ENCODE measurements at places on chromosomes 6 and 20. TPM values are rescaled to one million over a fixed set of nuclear protein-coding genes. Genes with fewer than 3 reads are reported as not detected.

GRCh38 chr20:36956674-36957073, 5.2 kb upstream of the SAMHD1 start:
- no peaks in the 10 kb centered on the region for H3K27me3 ChIP-seq
- H3K27ac ChIP-seq, result no peak overlapping the region

DNA sequence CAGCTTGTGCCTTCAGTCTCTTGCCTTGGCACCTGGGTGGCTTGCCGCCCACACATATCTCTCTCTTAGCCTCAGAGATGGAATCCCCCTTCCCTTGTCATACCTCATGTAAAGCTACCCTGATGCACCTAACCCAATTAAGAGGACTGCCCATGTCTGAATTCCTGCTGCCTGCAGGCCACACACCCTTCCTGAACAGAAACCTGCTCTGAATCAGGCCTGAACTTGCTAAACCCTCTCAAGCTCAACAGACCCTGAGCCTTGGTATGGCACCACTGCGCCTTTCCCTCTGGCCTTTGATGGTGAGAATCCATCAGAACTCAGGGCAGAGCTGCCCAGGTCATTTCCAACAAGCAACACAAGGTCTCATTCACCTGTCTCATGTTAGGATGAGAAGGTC, 5.2 kb downstream of the RAET1G start:
- no peak for DNase-seq
- no peak overlapping the region for H3K27ac ChIP-seq
- no peak overlapping the region for H3K4me3 ChIP-seq
- H3K27me3 ChIP-seq, result peaks cover 46% of the 10 kb centered on the region

- H3K27me3 ChIP-seq, result no peaks in the 10 kb centered on the region
- H3K4me3 ChIP-seq, result no peak overlapping the region
- H3K36me3 ChIP-seq, result no peaks in the 10 kb centered on the region
These were observed 16.8 kb downstream of the PHACTR2 start for GRCh38 chr6:143694560-143694959.

The KIFC1 gene
- 1.9 TPM for total RNA-seq

DNA sequence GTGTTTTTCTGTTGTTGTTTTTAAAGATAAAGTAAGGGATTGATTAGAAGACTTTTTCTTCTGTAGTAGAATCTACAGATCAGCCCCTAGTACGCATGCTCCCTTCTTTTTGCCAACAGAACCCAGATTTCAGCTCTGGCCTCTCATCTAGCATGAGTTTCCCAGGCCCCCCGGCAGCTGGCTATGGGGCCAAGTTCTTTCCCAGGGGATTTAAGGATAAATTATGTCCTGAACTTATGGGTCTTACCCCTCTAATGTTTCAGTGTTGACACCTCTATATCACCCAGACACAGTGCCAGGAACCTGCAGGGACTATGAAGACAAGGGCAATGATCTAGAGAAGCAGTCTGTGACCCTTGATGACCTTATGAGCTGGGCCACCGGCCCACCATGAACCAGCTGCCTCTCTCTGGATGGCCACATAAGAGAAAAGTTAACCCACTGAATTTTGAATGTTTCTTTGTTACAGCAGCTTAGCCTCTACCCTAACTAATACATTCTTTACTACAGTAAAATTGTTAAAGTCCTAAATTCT, 150.5 kb downstream of the UNC5CL start:
- DNase-seq, result no peak
- peaks cover 10% of the 10 kb centered on the region for H3K27me3 ChIP-seq
- H3K27ac ChIP-seq, result no peak overlapping the region
- no peaks in the 10 kb centered on the region for H3K4me1 ChIP-seq
- H3K4me3 ChIP-seq, result no peak overlapping the region
- H3K36me3 ChIP-seq, result no peaks in the 10 kb centered on the region

DNA sequence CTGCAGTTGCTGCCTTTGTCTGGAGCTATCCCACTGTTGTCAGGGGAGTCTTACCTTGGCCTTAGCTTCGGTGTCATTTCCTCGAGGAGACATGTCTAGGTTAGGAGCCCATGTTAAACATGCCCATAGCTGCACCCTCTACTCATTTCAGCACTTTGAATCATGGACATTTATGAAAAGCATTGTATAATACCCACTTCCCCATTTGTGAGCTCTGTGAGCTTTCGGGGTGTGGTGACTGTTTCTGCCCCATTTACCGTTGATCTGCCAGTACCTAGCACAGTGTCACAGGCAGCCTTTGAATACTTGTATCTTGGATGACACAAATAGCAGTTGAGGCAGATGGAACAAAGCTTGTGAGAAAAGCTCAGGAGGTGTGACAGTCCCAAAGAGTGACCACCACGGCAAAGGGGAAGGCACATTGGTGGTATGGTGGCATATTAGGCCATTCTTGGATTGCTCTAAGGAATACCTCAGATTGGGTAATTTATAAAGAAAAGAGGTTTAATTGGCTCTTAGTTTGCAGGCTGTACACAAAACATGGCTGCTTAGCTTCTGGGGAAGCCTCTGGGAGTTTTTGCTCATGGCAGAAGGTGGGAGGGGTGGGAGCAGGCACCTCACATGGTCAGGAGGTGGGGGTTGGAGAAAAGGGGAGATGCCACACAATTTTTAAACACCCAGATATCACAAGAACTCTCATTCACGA, 42.0 kb downstream of the JARID2 start:
- peak overlapping the region; percentile 72 for H3K4me3 ChIP-seq
- DNase-seq, result peak; percentile 19
- H3K27me3 ChIP-seq, result no peaks in the 10 kb centered on the region
- H3K36me3 ChIP-seq, result peaks cover 16% of the 10 kb centered on the region
- H3K4me1 ChIP-seq, result peaks cover 61% of the 10 kb centered on the region
